Cortex of kidney (tissue), 1 donor: ENCODE measurements at places on chromosomes 6 and 20.

- DNase-seq, result no peak
Observed at GRCh38 chr6:140174524-140174923, 800.1 kb upstream of the CITED2 start.

GRCh38 chr20:51389543-51390264 lies 152.8 kb downstream of the NFATC2 start:
- no peak for DNase-seq

DNA sequence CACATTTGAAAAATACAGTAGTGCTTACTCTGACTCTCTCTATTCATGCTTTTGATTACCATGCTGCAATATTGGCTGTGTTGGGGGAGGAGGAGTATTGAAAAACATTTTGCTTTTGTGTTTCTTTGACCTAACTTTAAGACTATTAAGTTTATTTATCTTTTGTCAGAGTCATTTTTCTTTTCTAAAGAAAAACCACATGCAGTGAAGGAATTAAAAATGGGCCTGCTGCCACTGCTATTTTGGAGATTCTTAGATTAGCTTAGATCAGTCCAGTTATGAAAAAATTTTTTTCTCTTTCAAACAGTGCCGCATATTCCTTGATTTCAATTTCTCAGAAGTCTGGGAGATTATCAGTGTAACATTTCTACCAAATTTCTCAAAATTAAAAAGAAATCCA lies 36.1 kb downstream of the BCKDHB start:
- no peak for DNase-seq

DNA sequence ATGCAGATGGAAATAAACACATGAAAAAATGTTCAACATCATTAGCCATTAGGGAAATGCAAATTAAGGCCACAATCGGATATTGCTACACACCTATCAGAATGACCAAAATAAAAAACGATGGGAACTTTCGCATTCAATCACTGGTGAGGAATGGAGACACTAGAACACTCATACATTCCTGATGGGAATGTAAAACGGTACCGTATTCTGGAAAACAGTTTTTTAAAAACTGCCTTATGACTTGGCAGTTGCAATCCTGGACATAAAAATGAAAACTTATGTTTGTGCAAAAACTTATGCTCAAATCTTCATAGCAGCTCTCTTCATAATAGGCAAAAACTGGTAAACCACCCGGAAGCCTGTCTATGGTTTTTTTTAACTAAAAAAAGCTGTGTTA lies 146.0 kb downstream of the CEBPB start:
- no peak for DNase-seq

- DNase-seq, result no peak
Observed at GRCh38 chr20:22776369-22776768, 192.0 kb upstream of the FOXA2 start.

DNA sequence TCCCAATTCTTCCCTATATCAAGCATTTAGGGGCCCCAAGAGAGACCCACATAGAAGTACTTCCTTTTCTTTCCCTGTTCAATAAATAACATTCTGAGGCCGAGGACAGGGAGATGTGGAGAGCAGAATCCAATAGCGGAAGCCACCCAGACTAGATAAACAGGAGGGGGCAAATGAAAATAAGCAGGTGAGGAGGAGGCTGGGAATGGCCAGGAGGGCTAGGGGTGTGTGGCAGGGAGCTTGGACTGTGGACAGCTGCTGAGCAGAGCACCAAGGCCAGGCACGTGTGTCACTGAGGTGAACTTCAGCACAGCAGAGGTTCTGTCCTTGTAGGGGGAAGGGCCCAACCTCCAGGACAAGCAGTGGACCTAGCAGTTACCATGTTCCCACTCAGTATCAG lies 339.2 kb downstream of the FOXA2 start:
- DNase-seq, result no peak

DNA sequence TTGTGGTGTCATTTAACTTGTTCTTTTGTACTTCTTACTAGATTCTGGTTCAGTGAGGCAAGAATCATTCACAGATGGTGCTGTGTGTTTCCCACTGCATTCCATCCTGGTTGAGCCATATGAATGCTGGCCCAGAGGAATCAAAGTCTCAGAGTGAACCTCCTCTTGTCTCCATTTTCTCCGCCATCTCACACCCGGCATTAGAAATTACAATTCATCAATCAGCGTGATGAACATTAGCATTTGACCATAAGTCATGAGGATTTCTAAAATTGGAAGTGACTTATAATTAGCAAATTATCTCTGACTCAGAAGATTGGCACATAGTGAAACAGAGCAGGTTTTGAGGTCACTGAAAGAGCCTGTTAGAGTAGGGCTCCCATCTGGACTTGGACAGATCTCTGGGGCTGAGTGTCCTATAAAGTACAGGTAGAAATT lies 25.2 kb downstream of the TNFAIP3 start:
- no peak for DNase-seq

DNA sequence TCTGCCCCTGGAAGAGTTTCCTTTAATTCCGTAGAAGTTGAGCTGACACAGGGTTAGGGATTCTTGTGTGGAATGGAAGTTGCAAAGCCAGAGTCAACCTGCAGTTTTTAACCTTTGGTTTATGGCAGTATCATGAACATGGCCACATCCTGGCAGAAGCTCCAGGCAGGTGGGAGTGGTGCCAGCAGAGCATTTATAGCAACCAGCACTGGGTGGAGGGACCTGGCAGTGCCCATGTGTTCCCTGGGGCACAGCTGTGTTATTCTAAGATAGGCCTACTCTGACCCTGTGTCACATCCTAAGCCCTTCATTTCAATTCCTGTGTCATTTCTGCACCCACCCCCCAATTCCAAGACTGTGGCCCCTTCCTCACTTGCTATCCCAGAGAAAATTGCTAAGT lies 26.1 kb upstream of the ZNF831 start:
- no peak for DNase-seq

GRCh38 chr6:169188475-169188874 lies 65.2 kb downstream of the THBS2 start:
- DNase-seq, result no peak

- no peak for DNase-seq
Observed at GRCh38 chr6:105844275-105844883, 241.8 kb upstream of the PRDM1 start.

GRCh38 chr6:13724182-13724581 lies 12.5 kb upstream of the RANBP9 start:
- no peak for DNase-seq

DNA sequence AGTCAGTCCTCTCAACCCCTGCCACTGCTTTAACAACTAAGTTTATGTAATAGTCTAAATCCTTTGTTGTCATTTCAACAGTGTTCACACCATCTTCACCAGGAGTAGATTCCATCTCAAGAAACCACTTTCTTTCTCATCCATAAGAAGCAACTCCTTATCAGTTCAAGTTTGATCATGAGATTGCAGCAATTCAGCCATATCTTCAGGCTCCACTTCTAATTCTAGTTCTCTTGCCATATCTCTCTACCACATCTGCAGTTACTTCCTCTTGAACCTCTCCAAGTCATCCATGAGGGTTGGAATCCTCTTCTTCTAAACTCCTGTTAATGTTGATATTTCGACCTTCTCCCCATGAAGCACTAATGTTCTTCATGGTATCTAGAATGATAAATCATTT lies 57.9 kb upstream of the FOXO3 start:
- DNase-seq, result no peak

GRCh38 chr20:44022464-44022863 lies 107.8 kb downstream of the TOX2 start:
- no peak for DNase-seq
